Gastrocnemius medialis (tissue), 4 donors: ENCODE measurements at places on chromosomes 11 and 22. TPM values are rescaled to one million over a fixed set of nuclear protein-coding genes. Genes with fewer than 3 reads are reported as not detected.

The UPK2 gene
- total RNA-seq: not detected

The CDC42EP1 gene
- total RNA-seq: 8.8 TPM

The PRMT3 gene
- 14.3 TPM for total RNA-seq

The SBF1 gene
- 101 TPM for total RNA-seq

The INCENP gene
- 18.1 TPM for total RNA-seq

- no peak overlapping the region for H3K4me3 ChIP-seq
- no peaks in the 10 kb centered on the region for H3K36me3 ChIP-seq
- DNase-seq: peak; percentile 34
- peak overlapping the region; percentile 50 for H3K27ac ChIP-seq
- H3K27me3 ChIP-seq: no peaks in the 10 kb centered on the region
Measured at GRCh38 chr22:18156878-18157713, 7.1 kb downstream of the USP18 start.

DNA sequence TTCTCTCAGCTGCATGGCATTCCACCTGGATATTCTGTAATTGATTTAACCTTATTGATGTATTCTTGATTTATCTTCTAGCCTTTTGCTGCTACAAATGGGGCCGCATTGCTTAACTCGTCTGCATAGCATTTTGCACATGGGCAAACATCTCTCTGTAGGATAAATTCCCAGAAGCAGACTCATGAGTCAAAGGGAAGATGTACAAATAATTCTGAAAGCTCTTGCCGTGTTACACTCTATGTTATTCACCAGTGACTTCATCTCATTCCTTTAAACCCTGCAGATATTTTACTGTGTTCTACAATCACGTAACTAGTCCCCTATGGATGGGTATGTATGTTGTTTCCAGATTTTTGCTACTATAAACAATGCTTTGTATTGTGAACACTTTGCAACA is 112.7 kb downstream of the SEZ6L start:
- DNase-seq: no peak
- H3K27me3 ChIP-seq: no peaks in the 10 kb centered on the region
- H3K4me3 ChIP-seq: no peak overlapping the region
- no peaks in the 10 kb centered on the region for H3K4me1 ChIP-seq
- H3K27ac ChIP-seq: no peak overlapping the region

GRCh38 chr11:65323813-65324212 is 9.1 kb downstream of the CDC42EP2 start:
- peaks cover 14% of the 10 kb centered on the region for H3K36me3 ChIP-seq
- peaks cover 9% of the 10 kb centered on the region for H3K4me1 ChIP-seq
- H3K27ac ChIP-seq: no peak overlapping the region
- DNase-seq: no peak

DNA sequence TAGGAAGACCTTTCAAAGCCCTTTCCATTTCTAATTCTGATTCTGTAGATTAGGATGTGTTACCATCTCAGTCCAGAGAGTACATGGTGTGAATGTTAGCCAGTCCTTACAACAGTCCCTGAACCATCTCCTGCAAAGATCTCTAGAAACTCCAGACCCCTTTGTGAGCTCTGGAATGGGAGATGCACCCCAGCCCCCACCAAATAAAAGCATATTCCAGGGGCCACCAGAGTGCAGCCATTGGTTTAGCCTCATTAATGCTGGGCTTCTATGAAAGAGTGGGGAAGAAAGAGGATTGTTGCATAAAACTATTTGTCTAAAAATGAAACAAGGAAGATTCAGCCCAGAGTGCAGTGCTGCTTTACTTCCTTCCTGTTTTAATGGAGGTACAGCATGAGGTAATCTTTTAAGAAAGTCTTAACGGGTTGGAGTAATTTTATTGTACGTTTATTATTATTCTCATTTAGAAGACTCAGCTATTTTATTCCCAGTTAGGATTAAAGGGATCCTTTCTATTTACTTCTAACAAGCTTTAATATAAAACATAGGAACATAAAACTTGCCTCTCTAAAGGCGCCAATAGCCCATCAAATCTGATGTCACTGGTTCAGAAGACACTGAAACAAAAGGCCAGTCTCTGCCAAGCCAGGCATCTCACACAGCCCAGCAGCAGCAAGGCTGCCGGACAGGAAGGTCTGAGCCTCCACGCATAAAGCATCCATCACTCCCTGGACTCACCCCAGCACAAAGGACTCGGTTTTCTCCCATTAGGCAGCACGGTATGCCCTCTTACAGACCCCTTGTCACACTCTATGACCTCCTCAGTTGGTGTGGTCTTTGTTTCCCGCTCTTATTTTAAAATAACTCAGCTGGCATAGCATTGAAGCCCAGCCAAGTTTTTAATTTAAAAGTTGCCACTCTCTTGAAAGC is 203.9 kb upstream of the BLID start:
- no peaks in the 10 kb centered on the region for H3K4me1 ChIP-seq
- H3K4me3 ChIP-seq: no peak overlapping the region
- H3K27me3 ChIP-seq: no peaks in the 10 kb centered on the region
- H3K27ac ChIP-seq: no peak overlapping the region
- no peak for DNase-seq

DNA sequence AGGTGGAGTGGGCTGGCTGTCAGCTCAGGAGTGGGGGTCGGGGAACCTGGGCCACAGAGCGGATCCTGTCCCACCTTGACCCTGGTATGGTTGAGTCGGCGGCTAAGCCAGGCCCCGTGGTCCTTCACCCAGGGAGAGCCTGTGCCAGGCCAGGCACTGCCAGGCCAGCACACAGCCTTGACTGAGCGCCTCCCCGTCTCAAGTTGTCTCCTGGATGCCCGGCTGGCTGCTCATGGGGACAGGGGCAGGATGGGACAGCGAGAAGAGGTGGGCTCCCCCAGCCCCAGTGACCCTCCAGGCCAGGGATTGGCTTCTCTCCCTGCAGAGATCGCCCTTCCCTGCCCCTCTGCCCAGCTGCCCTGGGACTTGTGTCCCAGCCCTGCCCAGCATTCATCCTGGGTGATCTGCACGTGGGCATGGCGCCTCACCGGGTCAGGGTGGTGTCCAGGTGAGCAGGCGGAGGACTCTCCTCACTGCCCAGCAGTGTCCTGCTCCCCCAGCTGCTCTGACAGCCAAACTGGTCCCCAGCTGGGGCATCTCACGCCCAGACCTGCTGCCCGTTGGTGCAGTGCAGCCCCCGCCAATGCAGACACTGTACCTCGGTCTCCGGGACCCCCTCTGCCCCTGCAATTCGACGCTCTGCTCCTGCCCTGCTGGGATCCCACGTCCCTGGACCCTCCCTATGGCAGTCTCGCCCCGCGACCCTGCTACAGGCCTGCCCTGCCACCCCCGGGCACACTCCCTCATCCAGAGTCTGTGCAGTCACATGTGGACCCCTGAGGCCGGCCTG is 28.8 kb upstream of the CCDC188 start:
- no peaks in the 10 kb centered on the region for H3K27me3 ChIP-seq
- H3K36me3 ChIP-seq: no peaks in the 10 kb centered on the region
- no peaks in the 10 kb centered on the region for H3K4me1 ChIP-seq
- DNase-seq: no peak
- H3K4me3 ChIP-seq: no peak overlapping the region

- H3K36me3 ChIP-seq: no peaks in the 10 kb centered on the region
- H3K27ac ChIP-seq: no peak overlapping the region
- no peak for DNase-seq
- no peak overlapping the region for H3K4me3 ChIP-seq
- no peaks in the 10 kb centered on the region for H3K27me3 ChIP-seq
Measured at GRCh38 chr11:21949763-21950413, 243.0 kb upstream of the ANO5 start.

GRCh38 chr11:110929129-110929528 is 216.9 kb upstream of the ARHGAP20 start:
- DNase-seq: no peak
- H3K27me3 ChIP-seq: no peaks in the 10 kb centered on the region
- no peak overlapping the region for H3K4me3 ChIP-seq
- H3K27ac ChIP-seq: no peak overlapping the region

- no peaks in the 10 kb centered on the region for H3K4me1 ChIP-seq
- no peaks in the 10 kb centered on the region for H3K36me3 ChIP-seq
- no peak overlapping the region for H3K27ac ChIP-seq
- peaks cover 6% of the 10 kb centered on the region for H3K27me3 ChIP-seq
Measured at GRCh38 chr11:31996159-31996881, 94.6 kb upstream of the RCN1 start.

DNA sequence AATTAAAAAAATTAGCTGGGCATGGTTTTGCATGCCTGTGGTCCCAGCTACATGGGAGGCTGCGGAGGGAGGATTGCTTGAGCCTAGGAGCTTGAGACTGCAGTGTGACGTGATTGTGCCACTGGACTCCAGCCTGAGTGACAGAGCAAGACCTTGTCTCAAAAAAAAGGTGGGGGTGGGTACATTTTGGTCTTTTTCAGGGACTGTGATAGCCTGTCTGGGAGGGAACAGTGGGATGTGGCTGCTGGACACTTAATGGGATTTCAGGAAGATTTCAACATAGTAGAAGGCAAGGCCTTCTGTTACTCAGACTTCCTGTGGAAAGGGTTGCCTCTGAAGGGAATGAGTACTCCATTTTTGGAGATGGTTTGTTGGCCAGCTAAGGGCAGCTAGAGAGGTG is 40.6 kb downstream of the RELT start:
- peaks cover 8% of the 10 kb centered on the region for H3K36me3 ChIP-seq
- H3K4me3 ChIP-seq: no peak overlapping the region
- DNase-seq: no peak
- H3K4me1 ChIP-seq: peaks cover 22% of the 10 kb centered on the region

GRCh38 chr11:116730601-116731000 is 42.2 kb downstream of the BUD13 start:
- DNase-seq: no peak
- H3K4me1 ChIP-seq: peaks cover 14% of the 10 kb centered on the region
- H3K36me3 ChIP-seq: no peaks in the 10 kb centered on the region

DNA sequence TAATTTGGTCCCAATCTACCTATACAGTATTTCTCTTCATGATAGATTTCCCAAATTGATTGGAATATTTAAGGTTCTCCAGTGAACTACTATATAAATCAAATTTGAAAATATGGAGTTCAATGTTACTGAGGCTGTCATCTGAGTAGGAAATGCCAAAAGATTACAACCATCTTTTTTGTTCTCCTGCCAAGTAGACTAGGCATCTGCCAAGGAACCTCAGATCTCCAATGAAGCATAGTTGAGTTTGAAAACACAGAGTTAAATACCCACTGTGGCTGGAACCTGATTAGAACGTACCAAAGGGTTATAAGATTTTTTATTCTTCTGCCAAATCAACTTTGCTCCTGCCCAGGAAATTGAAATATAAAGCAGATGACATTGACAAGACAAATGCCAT is 330.9 kb downstream of the CNTN5 start:
- DNase-seq: no peak
- H3K27me3 ChIP-seq: no peaks in the 10 kb centered on the region
- H3K4me1 ChIP-seq: peaks cover 6% of the 10 kb centered on the region

GRCh38 chr11:124415356-124415923 is 9.2 kb downstream of the OR8B4 start:
- H3K4me1 ChIP-seq: no peaks in the 10 kb centered on the region
- H3K27ac ChIP-seq: no peak overlapping the region
- H3K27me3 ChIP-seq: no peaks in the 10 kb centered on the region
- H3K4me3 ChIP-seq: no peak overlapping the region

DNA sequence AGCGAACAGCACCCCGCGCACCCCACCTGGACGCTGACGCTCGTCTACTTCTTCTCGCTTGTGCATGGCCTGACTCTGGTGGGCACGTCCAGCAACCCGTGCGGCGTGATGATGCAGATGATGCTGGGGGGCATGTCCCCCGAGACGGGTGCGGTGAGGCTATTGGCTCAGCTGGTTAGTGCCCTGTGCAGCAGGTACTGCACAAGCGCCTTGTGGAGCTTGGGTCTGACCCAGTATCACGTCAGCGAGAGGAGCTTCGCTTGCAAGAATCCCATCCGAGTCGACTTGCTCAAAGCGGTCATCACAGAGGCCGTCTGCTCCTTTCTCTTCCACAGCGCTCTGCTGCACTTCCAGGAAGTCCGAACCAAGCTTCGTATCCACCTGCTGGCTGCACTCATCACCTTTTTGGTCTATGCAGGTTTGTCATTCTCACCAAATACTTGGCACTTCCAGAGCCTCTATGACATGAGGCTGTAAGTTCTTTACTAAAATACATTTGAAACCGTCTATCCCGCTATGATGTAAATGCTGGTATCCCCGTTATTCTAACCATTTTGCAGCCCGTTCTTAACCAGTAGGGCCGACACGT is 535 bp downstream of the AQP11 start:
- H3K27ac ChIP-seq: peak overlapping the region; percentile 80
- H3K4me1 ChIP-seq: peaks cover 11% of the 10 kb centered on the region
- H3K4me3 ChIP-seq: peak overlapping the region; percentile 76
- no peaks in the 10 kb centered on the region for H3K36me3 ChIP-seq

GRCh38 chr11:62512961-62513360 is 33.6 kb downstream of the AHNAK start:
- H3K4me1 ChIP-seq: peaks cover 29% of the 10 kb centered on the region
- no peak for DNase-seq
- H3K36me3 ChIP-seq: no peaks in the 10 kb centered on the region

- H3K27me3 ChIP-seq: no peaks in the 10 kb centered on the region
- H3K4me1 ChIP-seq: peaks cover 8% of the 10 kb centered on the region
- H3K36me3 ChIP-seq: no peaks in the 10 kb centered on the region
- DNase-seq: no peak
- H3K4me3 ChIP-seq: no peak overlapping the region
Measured at GRCh38 chr11:123107945-123108495, 46.1 kb upstream of the HSPA8 start.

- no peaks in the 10 kb centered on the region for H3K4me1 ChIP-seq
- H3K4me3 ChIP-seq: no peak overlapping the region
- no peaks in the 10 kb centered on the region for H3K27me3 ChIP-seq
- no peak for DNase-seq
- H3K27ac ChIP-seq: no peak overlapping the region
- no peaks in the 10 kb centered on the region for H3K36me3 ChIP-seq
Measured at GRCh38 chr11:63321723-63322122, 47.9 kb upstream of the SLC22A9 start.

- H3K4me3 ChIP-seq: no peak overlapping the region
- H3K36me3 ChIP-seq: no peaks in the 10 kb centered on the region
- no peak for DNase-seq
- peaks cover 10% of the 10 kb centered on the region for H3K4me1 ChIP-seq
- H3K27me3 ChIP-seq: no peaks in the 10 kb centered on the region
Measured at GRCh38 chr22:30612789-30613188, 5.8 kb downstream of the TCN2 start.

- no peak overlapping the region for H3K4me3 ChIP-seq
- H3K27me3 ChIP-seq: no peaks in the 10 kb centered on the region
- no peaks in the 10 kb centered on the region for H3K36me3 ChIP-seq
Measured at GRCh38 chr11:102868339-102868738, 6.4 kb downstream of the MMP12 start.

- H3K27ac ChIP-seq: no peak overlapping the region
- no peaks in the 10 kb centered on the region for H3K4me1 ChIP-seq
- H3K27me3 ChIP-seq: no peaks in the 10 kb centered on the region
- H3K36me3 ChIP-seq: no peaks in the 10 kb centered on the region
Measured at GRCh38 chr11:109772892-109773291, 320.3 kb upstream of the ZC3H12C start.
